ENCODE measurements at places on chromosomes 3 and 15.

DNA sequence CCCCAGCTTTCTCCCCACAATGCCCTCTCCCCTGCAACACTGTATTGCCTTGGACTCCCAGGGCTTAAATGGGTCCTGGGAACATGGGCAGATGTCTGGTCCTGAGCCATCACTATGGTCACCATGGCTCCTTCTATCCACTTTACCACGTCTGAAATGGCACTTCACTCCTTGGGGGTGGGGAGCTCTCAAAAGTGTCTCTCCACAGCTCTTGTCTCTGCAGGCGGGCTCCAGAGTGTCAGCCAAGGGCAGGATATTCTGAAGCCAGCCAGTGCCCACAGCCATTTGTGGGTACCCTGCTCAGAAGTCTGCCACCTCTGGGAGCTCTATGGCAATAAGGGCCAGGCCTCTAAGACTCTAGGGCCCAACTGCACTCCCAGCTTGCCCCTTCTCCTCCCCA lies 163.9 kb downstream of the PPM1L start:
- no peak for DNase-seq

DNA sequence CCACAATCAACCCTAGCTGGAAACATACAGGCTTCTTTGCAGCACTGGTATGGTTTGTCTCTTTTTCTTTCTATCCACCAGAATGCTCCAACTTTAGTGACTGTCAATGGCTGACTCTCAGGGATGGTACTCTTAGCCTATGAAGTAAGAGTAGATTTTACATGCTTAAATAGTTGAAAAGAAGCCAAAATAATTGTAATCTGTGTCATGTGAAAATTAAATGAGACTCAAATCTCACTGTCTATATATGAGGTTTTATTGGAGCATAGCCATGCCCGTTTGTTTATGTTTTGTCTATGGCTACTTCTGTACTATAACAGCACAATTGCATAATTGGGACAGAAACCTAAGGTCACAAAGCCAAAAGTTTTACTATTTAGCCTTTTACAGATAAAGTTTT lies 29.1 kb upstream of the PDZRN3 start:
- peak; percentile 8 for DNase-seq

GRCh38 chr3:47342151-47342550 lies 38.7 kb upstream of the PTPN23 start:
- DNase-seq = peak; percentile 26

DNA sequence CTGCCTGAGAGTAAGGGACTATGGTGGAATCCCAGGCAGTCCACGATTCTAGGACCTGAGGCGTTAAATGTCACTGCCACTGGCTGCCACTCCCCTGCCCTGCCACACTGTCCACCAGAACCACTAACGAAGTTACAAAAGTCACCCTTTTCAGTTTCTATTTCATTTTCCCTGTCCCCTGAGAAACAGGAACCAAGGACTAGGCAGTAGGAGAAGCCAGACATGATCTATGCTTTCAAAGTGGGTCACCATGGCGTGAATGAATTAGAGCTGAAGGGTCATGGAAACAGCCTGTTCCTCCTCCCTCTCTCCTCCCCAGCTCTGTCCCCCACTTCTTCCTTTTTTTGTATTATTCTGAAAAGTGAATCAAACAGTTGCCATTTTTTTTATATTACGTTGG lies 9.1 kb upstream of the ADPRH start:
- no peak for DNase-seq

- DNase-seq = no peak
These were observed 9.8 kb downstream of the MAP6D1 start for GRCh38 chr3:183815563-183815940.

- DNase-seq = no peak
These were observed 54.2 kb downstream of the PHLDB2 start for GRCh38 chr3:111913163-111913763.

All from iris pigment epithelial cell (primary cell).